Astrocyte (in vitro differentiated cells and primary cell): ENCODE measurements at places on chromosomes 3 and 15. TPM values are rescaled to one million over a fixed set of nuclear protein-coding genes. Genes with fewer than 3 reads are reported as not detected.

NISCH gene
- 118 TPM in 2 replicates for total RNA-seq

LSMEM2 gene
- 0.30 TPM in 1 of 2 replicates, not detected in the other for total RNA-seq

DNA sequence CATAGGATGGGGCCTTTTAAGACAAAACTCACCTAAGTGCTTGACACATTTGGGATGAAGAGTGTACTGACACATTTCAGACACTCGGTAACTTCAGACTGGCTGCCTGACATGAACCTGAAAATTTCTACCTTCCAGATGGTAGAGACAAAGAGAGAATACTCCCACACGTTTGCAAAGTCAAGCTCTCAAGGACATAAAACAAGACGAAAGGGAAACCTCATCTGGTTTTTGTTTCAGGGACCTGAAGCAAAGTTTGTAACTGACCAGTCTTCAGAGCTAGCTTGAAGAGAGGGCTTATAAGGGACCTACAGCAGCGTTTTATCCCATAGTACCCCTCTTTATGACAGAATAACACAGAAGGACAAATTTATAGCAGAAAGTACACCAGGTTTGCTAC, 41.9 kb downstream of the ZNF621 start:
- DNase-seq: no peak

DNA sequence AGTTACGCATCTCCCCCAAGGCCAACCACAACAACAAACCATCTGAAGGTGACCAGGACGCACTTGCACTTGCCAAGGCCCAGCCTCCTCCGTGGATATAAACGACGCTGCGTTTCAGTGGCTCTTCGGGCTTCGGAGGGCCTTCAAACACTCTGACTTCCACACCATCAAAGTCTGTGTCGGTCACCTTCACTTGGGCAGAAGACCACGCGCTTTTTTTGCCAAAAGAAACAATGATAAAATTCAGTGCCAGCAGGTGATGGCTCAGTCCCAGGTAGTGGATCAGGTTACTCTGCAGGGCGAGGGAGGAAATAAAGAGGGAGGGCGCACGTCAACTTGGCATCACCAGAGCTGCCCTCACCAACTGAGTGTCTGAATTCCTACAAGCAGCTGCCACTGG, 63.0 kb downstream of the NCEH1 start:
- DNase-seq: no peak

DNA sequence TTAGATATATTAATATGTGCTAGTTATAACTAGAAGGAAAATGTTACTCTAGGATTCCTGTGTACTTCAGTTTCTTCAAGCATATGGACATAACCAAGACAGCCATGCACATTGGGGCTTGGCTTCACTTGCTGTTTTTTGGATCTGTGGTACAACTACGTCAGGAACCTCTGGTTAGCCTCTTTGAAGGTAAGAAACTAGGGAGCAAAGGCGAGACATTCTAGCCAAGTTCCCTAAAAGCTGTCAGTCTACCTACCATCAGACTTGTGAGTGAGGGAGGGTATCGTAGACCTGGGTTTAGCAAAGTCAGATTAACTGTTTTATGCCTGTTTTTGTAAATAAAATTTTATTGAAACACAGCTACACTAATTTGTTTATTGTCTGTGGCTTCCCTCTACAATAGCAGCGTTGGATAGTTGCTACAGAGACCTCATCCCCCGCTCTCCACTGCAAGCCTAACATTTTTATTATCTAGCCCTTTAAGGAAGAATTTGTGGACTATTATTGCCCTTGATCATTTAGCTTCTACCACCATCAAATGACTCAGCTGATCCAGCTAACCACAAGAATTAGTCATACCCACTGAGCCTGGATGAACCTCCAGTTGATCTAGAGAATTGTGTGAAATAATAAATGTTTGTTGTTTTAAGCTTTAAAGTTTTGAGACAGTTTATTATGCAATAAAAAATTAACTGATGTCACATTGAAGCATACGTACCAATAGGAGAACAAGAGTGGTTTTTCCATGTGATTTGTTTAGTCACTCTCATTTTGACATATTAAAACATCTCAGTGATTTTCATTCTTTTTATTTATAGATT, 58.1 kb downstream of the RSRC1 start:
- peak; percentile 98 for DNase-seq

DNA sequence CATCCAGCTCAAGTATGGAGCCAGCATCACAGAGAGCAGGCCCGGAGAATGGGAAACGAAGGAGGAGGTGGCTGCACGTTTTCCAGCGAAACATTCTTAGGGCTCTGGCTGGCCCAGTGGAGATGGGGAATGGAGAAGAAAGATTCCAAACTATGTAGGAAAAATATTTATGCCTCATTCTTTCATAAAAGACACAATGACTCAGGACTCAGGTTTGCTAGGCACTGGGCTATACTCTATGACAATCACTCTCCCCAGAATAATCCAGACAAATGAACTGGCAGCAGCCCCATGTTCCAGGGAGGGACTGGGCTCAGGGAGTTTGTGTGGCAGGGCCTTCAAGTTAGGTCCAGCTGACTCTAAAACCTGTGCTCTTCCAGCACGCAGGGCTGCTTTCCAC, 110.8 kb upstream of the RAD18 start:
- DNase-seq: peak; percentile 70

- DNase-seq: no peak
Measured at GRCh38 chr3:82329300-82329699, 567.9 kb upstream of the GBE1 start.
